DMS153 (cell line): ENCODE measurements at places on chromosomes 6 and 20.

- no peak for DNase-seq
Observed at GRCh38 chr20:15565786-15566185, 1007.5 kb downstream of the KIF16B start.

- no peak for DNase-seq
Observed at GRCh38 chr6:149847939-149848267, 16.3 kb downstream of the LRP11 start.

- DNase-seq, result peak; percentile 46
Observed at GRCh38 chr6:169665289-169665688, 36.5 kb downstream of the WDR27 start.

- peak; percentile 17 for DNase-seq
Observed at GRCh38 chr20:58065508-58066361, 162.7 kb downstream of the ANKRD60 start.

- no peak for DNase-seq
Observed at GRCh38 chr20:732727-733126, 35.6 kb downstream of the SLC52A3 start.

GRCh38 chr6:82458705-82459104 lies 95.1 kb downstream of the TPBG start:
- no peak for DNase-seq
